ENCODE measurements at places on chromosomes 7 and 10.

- DNase-seq, result no peak
These were observed 101.6 kb downstream of the NPSR1 start for GRCh38 chr7:34759477-34760125.

GRCh38 chr10:29533046-29533445 lies 101.7 kb downstream of the SVIL start:
- DNase-seq, result no peak

- no peak for DNase-seq
These were observed 58.2 kb upstream of the YAE1 start for GRCh38 chr7:39507866-39508551.

DNA sequence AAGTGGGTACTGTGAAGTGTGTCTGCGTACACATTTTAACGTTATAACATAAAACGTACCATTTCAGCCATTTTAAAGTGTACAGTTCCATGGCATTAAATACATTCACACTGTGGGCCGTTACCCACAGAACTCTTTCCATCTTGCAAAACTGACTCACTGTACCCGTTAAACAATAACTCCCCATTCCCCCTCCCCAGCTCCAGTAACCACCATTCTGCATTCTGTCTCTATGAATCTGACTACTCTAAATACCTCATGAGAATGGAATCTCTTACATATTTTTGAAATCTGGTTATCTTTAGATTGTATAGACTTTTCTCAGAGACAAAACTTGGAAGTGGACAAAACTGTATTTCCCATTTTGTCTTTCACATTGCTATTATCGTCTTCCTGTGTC lies 9.3 kb downstream of the ARL3 start:
- no peak for DNase-seq

GRCh38 chr7:77330169-77330882 lies 85.8 kb downstream of the GSAP start:
- peak; percentile 7 for DNase-seq

- DNase-seq, result no peak
These were observed 49.5 kb downstream of the FAM53B start for GRCh38 chr10:124694481-124695220.

GRCh38 chr7:157904866-157905570 lies 568.2 kb downstream of the DNAJB6 start:
- no peak for DNase-seq

DNA sequence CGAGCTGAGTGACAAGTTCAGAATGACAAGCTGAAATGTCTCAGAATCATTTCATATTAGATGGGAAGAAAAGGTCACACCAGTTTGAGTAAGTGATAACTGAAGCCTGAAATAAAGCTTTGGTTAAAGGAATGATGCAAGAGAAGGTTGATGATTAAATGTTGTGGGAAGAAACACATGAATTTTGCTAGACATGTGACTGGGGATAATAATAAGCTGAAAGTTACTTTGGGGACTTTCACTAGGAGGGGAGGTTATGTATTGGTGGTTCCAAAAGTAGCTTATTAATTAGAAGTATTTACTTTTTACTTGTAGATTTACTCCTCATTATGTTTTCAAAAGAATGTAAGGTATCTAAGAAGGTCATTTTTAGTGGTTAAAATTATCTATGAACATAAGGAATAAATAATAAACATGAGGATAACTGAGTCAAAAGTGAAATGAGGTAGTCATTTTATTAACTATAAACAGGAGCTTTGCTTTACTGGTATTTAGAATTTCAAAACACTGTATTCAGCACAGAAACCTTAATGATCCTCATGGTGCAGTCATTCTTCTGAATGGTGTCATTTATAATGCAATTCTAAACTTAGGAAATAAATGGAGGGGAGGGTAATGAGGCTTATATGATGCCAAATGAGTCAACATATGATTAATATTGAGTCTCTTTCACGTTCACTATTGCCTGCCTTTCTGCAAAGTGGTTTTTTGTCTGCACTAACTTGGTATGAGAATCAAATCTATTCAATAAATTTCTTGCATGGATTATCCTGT lies 63.7 kb downstream of the PRKG1 start:
- DNase-seq, result no peak

- no peak for DNase-seq
These were observed 28.7 kb downstream of the MGMT start for GRCh38 chr10:129495698-129496097.

GRCh38 chr10:79491143-79491835 lies 21.0 kb upstream of the EIF5AL1 start:
- no peak for DNase-seq

DNA sequence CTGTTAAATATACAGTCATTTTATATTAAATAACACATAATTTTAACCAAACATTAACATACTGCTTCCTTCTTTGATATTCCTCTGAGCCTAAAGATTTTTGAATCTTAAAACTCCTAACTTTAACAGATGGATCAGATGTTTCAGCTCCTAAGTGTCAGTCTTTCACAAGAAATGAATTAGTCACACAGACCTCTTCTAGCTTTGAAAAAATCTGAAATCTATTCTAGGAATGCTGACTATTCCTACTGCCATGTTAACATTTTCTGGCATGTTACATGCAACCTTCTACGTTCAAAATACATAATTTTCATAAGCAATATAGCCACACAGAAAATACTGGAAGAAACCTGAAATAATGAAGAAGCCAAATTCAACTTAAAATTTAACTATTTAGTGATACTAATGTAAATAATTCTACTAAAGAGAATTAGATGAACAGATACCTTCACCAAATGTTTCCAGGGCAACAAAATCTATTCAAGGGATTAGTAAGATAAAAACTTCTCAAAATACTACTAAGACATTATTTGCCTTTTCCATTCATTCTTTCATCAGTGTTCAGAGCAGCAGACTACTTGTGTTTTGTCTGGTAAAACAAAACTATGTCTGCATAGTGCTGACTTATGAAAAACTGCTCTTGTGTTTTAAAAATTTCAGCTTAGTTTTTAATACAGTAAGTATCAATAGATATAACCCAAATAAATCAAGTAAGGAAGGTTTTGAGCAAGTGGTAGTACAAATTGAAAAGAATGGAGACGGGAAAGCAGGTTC lies 9.2 kb downstream of the JMJD1C start:
- no peak for DNase-seq

DNA sequence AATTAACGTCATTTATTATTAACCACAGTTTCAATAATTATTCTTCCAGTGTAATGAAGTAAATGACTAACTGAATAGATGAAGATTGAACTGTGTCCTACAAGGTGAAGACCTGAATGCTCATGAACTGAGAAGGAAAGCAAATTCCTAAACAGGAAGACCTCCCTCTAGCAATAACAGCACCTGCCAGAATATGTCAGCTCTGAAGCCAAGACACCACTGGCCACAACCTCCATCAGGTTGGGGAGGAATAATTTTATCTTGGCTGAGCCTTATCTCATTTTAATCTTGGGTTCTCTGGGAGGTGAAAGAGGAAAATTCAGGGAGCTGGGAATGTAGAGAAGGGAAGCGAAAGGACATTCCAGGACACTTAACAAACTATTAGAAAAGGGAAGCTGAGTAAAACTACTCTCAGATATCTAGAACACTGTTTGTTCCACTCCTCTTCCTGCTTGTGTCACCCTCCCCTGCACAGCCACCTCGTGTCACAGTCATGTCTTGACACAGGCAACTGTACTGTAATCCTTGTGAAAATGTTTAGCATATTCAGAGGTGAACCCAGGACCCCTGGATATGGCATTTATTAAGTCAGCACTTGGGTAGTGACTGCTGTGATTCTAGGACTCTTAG lies 4.6 kb upstream of the SLC13A1 start:
- no peak for DNase-seq

GRCh38 chr7:26681819-26682418 lies 182.5 kb downstream of the SKAP2 start:
- no peak for DNase-seq

DNA sequence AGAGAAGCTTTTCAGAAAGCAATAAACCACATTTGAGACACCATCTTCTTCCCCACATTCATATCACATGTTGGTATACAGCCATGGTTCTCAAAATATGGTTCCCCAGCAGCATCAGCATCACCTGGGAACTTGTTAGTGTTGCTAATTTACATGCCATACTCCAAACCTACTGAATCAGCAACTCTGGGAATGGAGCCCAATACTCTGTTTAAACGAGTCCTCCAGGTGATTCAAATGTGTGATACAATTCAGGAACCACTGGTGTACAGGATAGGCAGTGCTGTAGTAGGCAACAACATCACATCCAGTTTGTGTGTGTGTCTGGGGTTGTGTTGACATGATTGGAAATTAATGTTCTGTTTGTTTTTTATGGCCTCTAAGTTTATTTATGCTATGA lies 47.7 kb downstream of the ZNF277 start:
- DNase-seq, result no peak

GRCh38 chr7:148670807-148671206 lies 27.9 kb upstream of the CUL1 start:
- DNase-seq, result no peak

- no peak for DNase-seq
These were observed 82.4 kb upstream of the SDK1 start for GRCh38 chr7:3218411-3219225.

DNA sequence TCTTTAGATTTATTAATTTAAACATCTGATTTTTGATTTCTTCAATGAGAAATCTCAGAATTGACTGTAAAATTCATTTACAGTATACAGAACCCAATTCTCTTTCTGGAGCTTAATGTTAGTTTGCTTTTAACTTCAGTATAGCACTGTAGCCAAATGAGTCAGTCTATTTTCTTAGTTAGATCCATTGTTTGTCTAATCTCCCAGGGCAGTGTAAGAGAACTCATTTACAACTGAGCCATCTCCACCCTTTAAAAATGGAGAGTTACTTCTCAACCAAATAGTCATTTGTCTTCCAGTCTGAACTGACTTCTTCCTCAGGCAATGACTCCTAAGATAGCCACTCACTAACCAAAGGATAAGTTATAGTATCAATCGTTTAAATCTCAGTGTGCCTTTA lies 3.0 kb upstream of the WNT2 start:
- no peak for DNase-seq

- no peak for DNase-seq
These were observed 17.1 kb downstream of the ADCY1 start for GRCh38 chr7:45591101-45591906.

DNA sequence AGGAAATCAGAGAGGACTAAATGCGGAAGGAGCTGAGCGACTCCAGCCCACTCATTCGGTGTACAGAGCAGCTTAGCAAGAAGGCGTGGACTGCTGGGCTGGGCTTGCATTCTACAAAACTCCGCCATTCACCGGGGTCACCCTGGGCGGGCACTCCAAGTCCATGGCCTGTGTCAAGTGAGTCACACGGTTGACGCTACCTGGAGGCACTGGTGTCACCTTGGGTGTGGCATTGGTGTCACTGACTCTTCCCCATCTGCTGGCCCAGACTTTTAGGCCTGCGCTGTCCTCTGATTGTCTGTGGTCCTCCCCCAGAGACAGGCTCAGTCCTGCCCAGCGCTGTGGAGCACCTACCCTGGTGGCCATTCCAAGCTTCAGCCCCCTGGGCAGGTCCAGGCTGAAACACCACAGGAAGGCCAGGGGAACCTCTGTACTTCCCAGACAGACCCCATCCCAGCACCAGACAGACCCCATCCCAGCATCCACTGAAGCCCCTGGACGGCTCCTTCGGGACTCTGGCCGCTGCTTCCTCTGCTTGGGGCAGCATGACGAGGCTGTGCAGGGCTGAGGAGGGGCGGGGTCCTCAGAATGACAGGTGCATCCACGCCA lies 30.6 kb upstream of the CNPY1 start:
- DNase-seq, result no peak

DNA sequence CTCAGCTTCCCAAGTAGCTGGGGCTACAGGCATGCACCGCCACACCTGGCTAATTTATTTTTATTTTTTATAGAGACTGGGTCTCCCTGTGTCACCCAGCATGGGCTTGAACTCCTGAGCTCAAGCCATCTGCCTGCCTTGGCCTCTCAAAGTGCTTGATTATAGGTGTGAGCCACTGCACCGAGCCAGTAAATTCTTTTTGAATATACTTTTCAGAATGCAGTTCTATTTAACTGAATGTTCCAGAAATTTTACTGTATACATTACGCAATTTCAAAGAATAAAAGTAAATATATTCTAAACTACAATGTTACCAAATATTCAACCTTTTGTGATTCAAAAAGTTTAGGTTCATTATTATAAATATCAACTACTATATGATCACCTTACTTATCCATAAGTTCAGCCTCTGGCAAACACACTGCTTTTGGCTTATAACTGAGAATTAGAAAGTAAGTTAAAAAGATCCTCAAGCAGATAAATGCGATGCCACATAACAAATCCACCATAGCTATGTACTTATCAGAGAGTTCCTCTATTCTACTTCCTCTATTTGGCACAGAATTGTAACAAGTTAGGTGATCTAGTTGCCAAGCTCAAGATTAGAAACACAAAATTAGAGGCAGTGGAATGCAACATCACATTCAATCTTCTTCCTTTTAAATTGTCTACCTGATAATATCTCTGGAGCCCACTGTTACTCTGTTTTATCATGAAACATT lies 118.2 kb downstream of the ANK3 start:
- DNase-seq, result no peak

DNA sequence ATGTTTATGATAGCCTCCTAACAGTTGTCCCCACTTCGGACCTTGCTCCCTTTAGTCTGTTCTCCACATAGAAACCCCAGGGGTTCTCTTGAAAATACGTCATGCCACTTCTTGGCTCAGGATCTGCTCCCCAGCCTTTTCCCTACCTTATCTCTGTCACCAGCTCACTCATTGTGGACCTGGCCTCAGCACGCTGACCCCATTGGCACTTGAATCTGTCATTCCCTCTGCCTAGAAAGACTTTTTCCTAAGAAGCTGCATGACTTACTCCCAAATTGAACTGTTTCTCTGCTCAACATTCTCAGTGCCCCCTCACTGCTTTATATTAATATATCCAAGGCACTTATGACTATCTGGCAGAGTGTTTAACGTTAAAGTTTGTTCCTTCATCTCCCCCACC lies 8.4 kb downstream of the EPDR1 start:
- DNase-seq, result no peak
